Stimulated activated CD8-positive, alpha-beta memory T cell treated with anti-CD3 and anti-CD28 coated beads, Interleukin-4, amount 100 ng/mL, for 1 hour (primary cell): ENCODE measurements at places on chromosomes 4 and X.

DNA sequence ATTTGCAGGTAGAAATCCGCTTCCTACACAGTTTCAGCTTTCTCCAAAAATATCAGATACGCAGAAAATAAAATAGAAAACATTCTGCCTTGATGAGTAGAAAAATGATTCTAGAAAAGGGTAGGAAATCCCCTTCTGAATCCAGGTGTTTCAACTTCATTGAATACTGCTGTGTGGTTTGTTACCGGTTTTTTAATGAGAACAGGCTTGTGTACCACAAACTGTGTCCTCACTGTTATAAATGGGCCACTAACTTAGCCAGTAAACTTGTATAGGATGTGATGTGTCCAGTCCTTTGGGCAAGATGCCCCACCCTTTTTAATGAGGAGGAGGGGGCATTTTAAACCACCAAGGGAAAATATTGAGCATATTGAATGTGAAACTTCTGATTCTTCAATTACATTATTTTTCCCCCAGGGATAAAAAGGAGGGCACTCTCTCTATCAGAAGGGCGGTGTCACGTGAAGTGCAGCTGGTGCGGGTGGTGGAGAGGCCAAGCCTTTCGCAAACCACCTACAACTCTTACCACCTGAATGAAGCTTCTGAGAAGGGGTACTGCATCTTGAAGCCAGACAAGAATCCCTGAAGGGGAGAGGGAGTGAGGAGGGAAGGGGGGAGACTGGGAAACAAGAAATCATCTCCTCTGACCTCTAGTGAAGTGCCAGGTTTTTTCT lies 4.5 kb downstream of the CXXC4 start:
- no peak for DNase-seq

GRCh38 chr4:48033825-48034413 lies 17.3 kb downstream of the NIPAL1 start:
- DNase-seq = peak; percentile 42

- no peak for DNase-seq
These were observed 23.4 kb downstream of the SMS start for GRCh38 chrX:21963731-21964405.

- no peak for DNase-seq
These were observed 65.3 kb downstream of the ENOPH1 start for GRCh38 chr4:82495666-82496065.

GRCh38 chr4:41012911-41013310 lies 201.4 kb downstream of the APBB2 start:
- DNase-seq = no peak

DNA sequence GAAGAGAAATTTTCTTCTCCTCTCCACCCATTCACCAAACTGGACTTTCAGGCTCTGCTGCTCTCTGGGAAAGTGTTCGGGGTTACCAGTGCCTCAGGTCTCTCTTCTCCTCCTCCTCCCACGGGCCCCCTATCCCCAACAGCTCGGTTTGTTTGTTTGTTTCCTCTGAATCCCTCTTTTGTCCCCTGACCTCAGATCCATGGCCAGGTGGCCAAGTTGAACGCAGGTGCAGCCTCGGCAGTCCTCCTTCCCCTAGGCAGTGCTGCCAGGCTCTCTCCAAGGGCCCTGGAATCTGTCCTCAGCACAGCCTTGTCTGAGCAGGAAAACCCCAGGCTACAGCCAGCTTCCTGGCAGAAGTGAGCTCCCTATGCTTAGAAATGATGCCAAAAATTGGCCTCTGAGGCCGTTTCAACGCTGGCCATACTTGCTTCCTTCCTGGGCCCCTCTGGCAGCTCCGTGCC lies 60.0 kb downstream of the FHDC1 start:
- no peak for DNase-seq

GRCh38 chr4:1367230-1367935 lies 20.4 kb downstream of the UVSSA start:
- DNase-seq = no peak

- DNase-seq = no peak
These were observed 602.2 kb downstream of the CENPC start for GRCh38 chr4:66943112-66943511.

- no peak for DNase-seq
These were observed 11.0 kb upstream of the EIF4E start for GRCh38 chr4:98939892-98940298.

DNA sequence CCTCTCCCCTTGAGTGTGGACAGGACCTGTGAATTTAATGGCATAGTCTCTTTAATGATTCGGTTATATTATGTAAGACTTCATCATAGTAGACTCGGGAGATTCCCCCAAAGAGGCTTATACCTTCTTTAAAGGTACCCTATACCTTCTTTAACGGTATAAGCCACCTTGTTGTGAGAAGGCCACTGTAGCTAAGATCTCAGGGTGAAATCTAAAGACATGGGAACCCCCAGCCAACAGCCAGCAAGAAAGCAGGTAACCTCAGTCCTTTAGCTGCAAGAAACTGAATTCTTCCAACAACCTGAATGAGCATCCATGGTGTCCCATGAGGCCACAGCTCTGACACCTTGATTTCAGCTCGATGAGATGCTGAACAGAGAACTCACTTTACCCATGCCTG lies 931 bp downstream of the DDX60 start:
- no peak for DNase-seq

- no peak for DNase-seq
These were observed 305.7 kb upstream of the BOD1L1 start for GRCh38 chr4:13933191-13933590.

GRCh38 chr4:59936566-59936965 lies 1263.6 kb upstream of the ADGRL3 start:
- no peak for DNase-seq

DNA sequence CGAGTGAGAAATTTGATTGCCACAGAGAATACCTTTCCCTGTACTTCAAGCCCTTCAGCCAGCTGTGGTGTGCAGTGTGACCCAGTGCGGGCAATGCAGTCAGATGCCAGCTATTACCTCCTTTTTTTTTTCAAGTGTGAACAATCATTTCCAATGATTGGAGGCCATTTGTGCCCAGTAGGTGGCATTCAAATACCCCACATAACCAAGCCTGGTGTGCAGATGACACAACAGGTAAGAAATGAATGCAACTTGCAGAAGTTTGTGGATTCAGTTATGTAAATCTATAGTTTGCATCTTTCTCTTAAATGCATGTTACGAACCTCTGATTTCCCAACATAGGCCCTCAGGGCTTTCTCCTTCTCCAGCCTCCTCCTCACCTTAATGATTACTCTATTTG lies 98.0 kb downstream of the CLCN4 start:
- no peak for DNase-seq

- no peak for DNase-seq
These were observed 33.5 kb downstream of the TMEM164 start for GRCh38 chrX:110036162-110037033.

- no peak for DNase-seq
These were observed 57.7 kb downstream of the NEIL3 start for GRCh38 chr4:177367336-177367735.

- no peak for DNase-seq
These were observed 104.7 kb upstream of the SMIM10 start for GRCh38 chrX:134886002-134886596.

DNA sequence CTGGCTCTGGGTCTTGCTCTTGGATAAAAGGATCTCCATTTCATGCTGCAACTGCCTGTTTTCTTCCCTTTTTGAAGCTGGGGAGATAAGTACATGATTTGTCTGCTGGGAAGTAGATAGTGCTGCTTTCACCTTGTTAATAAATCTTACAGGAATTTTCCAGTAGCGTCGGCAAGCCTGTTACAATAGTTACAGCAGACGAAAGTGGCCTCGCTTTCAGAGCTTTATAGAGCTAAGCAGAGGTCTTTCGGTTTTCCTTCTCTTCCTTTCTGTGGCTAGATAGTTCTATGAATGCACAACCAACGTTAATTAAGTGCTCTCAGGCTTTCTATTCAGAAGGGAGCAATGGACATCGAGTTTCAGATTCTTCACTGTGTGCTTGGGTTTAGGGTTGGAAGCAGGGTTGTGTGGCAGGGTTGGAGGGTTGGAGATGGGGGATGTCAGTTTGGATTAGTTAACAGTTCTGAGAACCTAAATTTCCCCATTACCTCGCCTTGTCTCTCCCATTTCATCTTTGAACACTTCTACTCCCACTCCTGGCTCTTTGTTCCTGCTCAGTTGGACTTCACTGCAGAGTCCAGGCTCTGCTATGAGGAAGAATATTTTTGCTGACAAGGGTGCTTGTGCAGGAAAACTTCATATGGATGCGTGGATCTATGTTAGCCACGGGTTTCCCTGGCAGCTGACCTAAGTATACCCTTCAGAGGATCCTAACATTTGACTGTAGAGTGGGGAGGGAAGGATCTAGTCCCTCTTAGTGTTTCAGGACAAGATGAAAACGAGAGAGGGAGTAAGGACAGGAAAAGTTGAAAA lies 237.9 kb downstream of the ARHGAP10 start:
- no peak for DNase-seq

DNA sequence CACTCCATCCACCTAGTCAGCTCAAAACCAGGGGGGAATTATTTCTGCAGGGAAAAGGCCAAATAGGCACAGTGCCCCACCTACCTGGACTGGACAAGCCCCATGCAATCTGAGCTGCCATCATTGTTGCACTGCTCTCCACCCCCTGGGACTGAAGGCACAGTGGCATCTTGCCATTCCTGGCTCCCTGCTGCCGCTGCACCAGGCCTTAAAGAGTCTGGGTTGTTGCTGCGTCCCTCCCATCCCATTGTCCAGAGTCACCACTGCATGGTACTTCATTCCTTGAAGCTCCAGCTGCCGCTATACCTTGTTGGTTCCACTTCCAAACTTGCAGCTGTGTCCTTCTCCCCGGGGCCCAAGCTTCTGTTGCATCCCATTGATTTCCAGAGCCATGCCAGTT lies 629.7 kb downstream of the STIM2 start:
- no peak for DNase-seq

- DNase-seq = no peak
These were observed 28.6 kb downstream of the IDS start for GRCh38 chrX:149476513-149476912.

GRCh38 chr4:159051245-159052071 lies 51.4 kb upstream of the RAPGEF2 start:
- no peak for DNase-seq

GRCh38 chrX:100407147-100407783 lies 2.8 kb downstream of the PCDH19 start:
- no peak for DNase-seq

DNA sequence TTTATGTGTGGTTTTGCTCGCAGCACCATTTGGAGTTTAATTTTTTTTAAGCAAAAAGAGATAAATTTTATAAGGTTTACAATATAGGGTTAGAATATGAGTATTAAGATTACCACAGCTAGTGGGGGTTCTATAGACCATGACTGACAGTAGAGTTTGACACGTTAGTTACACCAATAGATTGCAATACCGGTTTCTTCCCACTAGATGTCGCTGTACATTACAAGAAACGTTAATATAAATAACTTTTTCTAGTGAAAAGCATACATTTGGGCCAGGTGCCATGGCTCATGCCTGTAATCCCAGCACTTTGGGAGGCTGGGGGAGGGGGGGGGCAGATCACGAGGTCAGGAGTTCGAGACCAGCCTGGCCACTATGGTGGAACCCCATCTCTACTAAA lies 433.6 kb downstream of the MAGEB5 start:
- no peak for DNase-seq

GRCh38 chrX:153488231-153488914 lies 6.4 kb upstream of the BGN start:
- no peak for DNase-seq

DNA sequence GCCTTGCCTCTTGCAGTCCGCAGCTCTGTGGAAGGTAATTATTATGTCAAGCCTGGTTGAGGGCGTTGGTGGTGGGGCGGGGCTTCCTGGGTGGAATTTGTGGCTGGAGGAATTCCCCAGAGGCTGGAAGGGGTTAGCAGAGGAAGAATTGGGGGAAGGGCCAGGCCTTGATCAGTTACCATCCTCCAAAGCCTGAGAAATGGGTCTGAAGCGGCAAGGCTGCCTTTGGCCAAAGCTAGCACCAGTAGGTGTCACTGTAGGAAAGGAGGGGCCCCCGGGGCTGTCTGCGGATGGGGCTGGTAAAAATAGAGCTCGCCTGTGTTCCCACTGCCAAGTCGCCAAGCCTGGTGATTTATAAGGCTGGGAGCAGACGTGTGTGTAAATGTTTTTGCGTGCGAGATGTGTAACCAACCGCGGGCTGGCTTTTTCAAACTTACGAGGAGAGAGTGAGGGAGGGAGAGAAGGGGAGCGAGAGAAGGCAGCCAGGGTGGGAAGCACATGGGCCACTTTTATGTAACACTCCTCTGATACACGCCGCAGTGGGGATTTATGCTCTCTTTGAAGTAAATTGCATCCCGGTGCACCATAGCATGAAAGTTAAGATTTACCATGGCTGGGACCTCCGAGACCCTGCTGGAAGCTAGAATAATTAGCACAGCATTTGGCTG lies 367.0 kb downstream of the BCOR start:
- DNase-seq = peak; percentile 5

GRCh38 chrX:26914232-26914631 lies 548.9 kb downstream of the PPP4R3C start:
- no peak for DNase-seq

- DNase-seq = no peak
These were observed 958.8 kb downstream of the CCSER1 start for GRCh38 chr4:91085961-91086360.

- no peak for DNase-seq
These were observed 72.7 kb upstream of the BOD1L1 start for GRCh38 chr4:13700021-13700857.

DNA sequence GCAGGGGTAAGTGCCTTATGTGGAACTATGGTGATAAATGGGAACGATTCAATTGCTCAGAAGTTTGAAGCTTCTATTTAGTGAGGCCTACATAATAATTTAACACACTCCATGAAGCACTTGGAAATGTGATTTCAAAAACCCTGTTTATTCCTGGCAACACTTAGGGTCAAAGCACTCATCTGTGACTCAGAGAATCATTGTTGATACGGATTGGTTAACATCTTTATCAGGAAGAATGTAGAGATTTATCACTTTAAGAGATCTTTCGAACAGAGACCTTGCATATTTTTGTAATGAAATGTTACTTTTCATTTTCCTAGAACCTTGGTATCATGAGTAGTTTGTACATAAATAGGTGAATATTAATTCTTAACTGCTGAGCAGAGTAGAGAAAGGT lies 269.1 kb upstream of the SLIT2 start:
- no peak for DNase-seq

DNA sequence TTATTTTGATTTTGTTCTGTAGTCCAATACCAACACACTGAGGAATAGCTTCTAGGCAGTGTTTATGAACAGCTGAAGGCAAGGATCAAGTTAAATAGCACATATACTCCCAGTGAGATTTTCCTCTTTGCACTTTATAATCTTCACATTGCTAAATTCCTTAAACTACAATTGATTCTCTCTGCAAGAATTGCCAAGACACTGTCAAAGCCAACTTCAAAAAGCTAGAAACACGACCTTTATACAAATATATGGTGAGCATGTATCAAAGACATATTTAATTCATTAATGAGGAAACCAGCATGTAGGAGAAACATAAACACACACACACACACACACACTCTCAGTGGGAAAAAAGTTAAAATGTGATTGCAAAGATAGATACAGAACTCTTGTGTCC lies 86.4 kb upstream of the FAM9C start:
- DNase-seq = no peak

DNA sequence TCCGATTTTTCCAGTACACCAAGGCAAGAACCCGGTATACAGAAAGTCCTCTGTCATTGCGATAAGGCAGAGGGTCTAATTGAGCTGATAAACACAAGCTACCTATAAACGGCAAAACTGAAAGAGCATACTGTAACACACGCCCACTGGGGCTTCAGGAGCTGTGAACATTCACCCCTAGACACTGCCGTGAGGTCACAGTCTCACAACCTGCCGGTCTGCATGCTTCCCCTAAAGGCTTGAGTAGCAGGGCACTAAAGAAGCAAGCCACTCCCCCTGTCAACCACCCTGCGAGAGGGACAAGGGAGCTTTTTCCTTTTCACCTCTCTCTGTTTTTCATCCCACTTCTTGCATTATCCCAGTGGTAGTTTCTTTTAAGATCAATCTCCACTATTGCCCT lies 22.4 kb upstream of the F9 start:
- no peak for DNase-seq
